ENCODE measurements at places on chromosomes 7 and 10. TPM values are rescaled to one million over a fixed set of nuclear protein-coding genes. Genes with fewer than 3 reads are reported as not detected.

Gene EBLN1
- polyA plus RNA-seq, result not detected

Gene EBF3
- polyA plus RNA-seq, result not detected

Gene PPP1R9A
- polyA plus RNA-seq, result not detected

Gene GNGT1
- not detected for polyA plus RNA-seq

GRCh38 chr10:118918116-118918515 is 111.4 kb upstream of the NANOS1 start:
- H3K36me3 ChIP-seq, result no peaks in the 10 kb centered on the region
- no peak overlapping the region for H3K27ac ChIP-seq
- no peaks in the 10 kb centered on the region for H3K4me1 ChIP-seq
- DNase-seq, result no peak
- no peak overlapping the region for H3K4me3 ChIP-seq
- peaks cover 4% of the 10 kb centered on the region for H3K27me3 ChIP-seq

GRCh38 chr7:113698556-113699220 is 220.1 kb downstream of the PPP1R3A start:
- H3K4me1 ChIP-seq, result no peaks in the 10 kb centered on the region
- no peaks in the 10 kb centered on the region for H3K27me3 ChIP-seq
- no peak overlapping the region for H3K4me3 ChIP-seq
- H3K27ac ChIP-seq, result no peak overlapping the region
- no peaks in the 10 kb centered on the region for H3K36me3 ChIP-seq
- no peak for DNase-seq
